ENCODE measurements at places on chromosomes 2 and 18.
A peak's percentile ranks its signal among the peaks of the same experiment; 100 is the strongest.

- DNase-seq = no peak
Observed at GRCh38 chr2:177030451-177031105, 182.0 kb upstream of the HNRNPA3 start.

DNA sequence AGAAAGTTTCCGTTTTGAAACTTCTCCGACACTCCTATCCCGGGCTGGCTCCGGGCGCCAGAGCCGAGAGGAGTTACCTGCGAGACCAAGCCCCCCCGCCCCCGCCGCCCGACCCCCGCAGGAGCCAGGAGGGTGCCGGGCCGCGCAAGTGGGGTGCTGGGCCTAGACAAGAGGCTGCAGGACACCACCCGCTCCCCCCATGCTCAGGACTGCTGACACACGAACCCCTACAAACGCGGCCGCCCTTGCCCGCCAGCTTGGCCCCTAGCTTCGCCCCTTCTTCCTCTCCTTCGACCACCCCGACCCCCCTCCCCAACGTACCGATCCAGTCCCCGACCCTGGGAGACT, 497 bp downstream of the PLA2R1 start:
- peak; percentile 3 for DNase-seq

DNA sequence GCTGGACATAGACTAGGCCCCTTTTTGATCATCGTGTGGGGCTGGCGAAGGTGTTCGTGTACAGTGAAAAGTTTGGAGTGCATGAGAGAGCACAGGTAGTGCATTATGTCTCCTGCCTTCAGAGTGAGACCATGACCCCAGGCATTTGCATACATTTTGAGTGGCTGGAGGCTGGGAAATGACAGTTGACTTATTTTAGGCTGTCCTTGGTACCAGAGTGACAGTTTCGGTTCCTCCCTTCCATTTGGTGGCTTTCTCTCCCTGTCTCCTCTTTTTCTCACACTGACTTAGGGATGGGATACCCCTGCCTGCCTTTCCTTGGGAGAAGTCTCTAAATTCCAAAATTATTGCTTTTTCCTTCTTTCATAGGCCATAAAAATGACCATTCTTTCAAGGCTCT, 20.1 kb downstream of the SERPINB12 start:
- peak; percentile 10 for DNase-seq

DNA sequence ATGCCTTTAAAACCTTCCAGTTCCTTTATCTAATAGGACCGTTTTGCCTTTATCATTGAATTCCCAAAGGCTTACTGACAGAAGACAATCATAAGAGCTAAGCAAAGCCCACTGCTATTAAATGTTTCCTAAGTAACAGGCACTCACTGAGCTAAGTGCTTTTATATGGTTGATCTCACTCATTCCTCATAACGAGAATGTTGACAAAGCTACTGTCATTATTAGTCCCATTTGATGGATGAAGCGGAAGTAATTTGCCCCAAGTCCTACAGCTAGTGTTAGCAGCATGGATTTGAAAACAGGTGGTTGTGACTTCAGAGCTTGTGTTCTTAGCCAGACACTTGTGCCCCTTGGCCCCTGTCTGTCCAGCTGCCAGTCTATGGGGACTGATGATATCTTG, 134.8 kb upstream of the SERPINE2 start:
- DNase-seq = no peak

DNA sequence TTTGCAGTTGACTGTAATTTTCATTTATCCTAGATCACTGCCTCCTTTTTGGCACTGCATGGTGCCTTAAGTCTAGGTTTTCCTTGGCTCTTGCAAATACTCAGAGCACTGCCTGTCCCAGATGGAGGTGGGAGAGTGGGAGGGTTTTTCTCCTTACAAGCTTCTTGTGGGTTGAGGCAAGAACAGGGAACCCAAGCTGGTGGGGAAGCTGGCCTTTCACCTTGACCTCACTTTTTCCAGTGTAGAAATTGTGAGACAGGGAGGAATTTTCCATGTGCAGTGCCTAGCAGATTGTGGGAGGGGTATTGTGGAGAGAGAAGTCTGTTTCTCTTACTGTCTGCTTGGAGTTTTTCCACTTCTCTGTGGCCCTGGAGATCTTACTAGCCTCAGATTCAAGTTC, 21.5 kb downstream of the GALNT1 start:
- DNase-seq = peak; percentile 42

DNA sequence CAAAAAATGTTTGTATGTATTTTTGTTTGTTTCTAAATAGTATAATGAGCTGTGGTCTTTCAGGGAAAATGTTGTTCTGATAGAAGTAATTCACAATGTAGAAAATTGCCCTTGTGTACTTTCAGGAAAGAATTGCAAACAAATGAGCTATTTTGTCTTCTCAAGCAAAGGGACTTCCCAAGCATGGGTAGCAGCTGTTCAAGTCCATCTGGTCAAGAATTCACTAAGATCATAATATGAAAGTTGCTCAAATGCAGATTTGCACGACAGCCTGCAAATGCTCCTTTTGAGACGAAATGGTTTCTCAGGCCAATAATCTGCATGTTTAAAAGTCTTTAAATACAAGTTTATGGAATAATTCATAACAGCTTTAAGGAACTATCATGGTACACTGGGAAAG, 51.9 kb upstream of the HNMT start:
- no peak for DNase-seq

- DNase-seq = peak; percentile 89
Observed at GRCh38 chr2:112884869-112885505, 26.0 kb upstream of the IL37 start.

GRCh38 chr2:84496386-84496785, 19.9 kb upstream of the DNAH6 start:
- DNase-seq = no peak

DNA sequence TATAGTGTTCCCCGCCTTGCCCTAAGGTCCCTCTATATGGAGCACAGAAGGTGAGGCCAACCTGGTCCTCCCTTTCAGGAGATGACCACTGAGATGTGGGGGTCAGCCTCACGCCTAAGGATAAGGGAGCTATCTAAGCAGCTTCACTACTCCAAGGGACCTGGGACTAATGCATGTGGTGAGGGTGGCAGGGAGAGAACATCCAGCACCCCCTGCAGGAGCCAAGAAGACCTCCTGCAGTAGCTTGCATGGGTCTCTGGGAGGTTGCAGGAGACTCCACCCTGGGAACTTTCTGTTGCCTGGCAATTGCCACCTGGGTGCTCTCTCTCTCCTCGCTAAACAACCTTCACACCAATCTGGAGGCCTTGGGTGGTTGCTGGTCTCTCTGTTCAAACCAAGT, 93.0 kb upstream of the KLHL29 start:
- no peak for DNase-seq

- no peak for DNase-seq
Observed at GRCh38 chr2:39706312-39706711, 40.6 kb downstream of the TMEM178A start.

- no peak for DNase-seq
Observed at GRCh38 chr2:153311432-153311831, 167.1 kb downstream of the RPRM start.

DNA sequence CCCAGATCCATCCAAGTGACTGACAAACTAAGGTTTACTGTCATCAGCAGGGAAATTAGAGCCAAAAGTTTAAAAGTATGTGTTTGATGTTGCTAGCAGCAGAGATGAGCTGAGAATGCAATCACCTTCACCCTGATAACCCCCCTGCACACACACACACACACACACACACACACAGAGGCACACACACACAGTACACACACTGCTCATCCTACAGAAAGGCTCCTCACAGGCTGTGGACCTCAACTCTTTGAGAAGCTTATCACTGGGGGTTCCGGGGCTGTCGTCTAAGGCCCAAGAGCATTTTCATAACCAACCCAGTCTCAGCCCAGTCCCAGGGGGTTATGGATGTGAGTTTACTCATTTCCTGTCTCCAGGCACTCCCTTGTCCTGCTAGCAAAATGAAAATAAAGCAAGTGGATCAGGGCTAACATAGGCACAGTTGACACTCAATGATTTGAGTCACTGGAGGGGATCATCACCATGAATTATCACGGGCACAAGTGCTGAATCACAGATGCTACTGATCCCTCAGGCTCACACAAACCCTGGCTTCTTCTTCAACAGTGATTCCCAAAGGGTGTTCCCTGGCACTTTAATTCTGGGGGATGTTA, 76.6 kb downstream of the ALK start:
- DNase-seq = no peak

- DNase-seq = no peak
Observed at GRCh38 chr2:25481381-25482300, 139.9 kb upstream of the DNMT3A start.

DNA sequence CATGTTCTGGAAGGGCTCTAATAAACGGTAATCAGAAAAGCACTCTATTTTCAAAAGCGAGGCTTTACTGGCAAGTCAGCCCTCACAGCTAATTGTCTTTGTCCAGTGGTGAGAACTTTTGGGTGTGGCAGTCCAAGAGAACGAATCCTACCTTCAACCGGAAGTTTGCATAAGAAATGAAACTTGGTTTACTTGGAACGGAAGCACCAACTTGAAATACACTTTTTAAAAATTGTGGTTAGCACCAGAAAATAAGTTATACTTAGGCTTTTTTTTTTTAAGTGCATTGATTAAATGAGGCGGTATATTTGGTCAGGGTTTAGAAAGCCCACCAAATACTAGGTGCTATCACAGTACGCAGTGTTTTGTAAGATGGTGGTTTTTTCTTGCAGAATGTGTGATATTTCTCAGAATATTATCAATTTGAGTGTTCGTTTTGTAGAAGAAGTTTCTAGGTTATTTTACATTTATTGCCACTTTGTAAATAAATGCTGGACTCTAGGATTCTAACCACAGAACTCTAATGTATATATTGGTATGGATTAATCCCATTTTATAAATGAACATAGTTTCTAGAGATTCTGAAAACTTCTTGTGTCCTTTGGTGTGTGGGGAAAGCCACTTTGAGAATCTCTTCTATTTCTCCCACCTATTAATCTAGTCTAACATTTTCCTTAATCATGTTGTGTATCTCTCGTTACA, 1.2 kb downstream of the MYL12A start:
- peak; percentile 70 for DNase-seq

Data from suppressor macrophage treated with lipopolysaccharide for 1 hour (primary cell).